ENCODE measurements at places on chromosomes 6 and 20.

GRCh38 chr20:61621035-61621730, 369.1 kb downstream of the CDH4 start:
- no peak for DNase-seq

DNA sequence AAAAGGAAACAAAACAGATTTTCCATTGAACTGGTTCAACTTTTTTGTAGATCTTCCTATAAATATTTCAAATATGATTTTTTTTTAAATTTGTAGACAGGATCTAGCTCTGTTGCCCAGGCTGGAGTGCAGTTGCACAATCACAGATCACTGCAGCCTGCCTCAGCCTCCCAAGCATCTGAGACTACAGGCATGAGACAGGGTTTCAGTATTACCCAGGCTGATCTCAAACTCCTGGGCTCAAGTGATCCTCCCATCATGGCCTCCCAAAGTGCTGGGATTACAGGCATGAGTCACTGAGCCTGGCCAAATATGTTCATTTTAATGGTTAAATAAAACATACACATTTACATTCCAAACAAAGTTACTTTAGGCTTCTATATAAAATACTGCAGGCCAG, 33.6 kb downstream of the SAMHD1 start:
- no peak for DNase-seq

GRCh38 chr20:8254911-8255582, 123.0 kb downstream of the PLCB1 start:
- no peak for DNase-seq

DNA sequence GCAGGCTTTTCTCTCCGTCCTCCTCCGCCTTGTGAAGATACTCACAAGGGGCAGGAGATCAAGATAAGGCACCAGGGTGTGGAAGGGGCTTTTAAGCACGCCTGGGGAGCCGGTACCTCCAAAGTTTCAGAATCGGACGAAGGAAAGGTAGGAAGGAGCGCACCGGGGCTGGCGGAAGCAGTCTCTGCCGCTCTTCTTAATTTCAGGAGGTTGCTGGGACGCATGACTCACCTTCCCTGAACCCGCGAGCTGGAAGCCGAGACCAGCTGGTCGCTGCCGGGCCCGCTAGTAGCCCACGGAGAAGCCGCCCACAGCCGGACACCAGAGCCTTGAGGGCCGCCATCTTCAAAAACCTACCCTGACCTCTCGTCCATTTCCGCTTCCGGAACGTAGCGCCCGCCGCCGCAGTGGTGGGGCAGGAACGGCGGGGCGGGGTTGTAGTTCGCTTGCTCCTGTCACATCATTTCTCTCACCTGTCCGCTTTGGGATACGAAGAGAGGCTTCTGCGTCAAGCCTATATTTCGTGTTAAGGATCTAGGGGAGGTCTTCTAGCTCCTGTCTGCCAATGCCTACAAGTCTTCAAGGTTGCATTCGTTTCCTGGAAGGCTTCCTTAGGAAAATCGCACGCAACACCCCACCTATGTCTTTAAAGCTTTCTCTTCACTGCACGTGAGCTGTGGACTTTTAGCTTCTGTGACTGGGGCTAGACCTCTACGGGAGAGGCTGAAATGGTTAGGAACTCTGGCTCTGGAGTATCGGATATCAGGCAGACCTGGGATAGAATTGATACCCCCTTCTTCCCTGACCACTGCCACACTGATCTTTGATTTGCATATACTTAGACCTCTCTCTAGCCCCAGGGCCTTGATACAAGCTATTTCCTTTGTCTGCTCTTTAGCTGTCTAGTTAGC, at the start of gene MRPS18A:
Gene MRPS18A, minus strand, starts transcription at position 355 of the 911 bp plus-strand sequence. Its CDS starts 12 bp downstream, at position 343.
- DNase-seq = no peak

DNA sequence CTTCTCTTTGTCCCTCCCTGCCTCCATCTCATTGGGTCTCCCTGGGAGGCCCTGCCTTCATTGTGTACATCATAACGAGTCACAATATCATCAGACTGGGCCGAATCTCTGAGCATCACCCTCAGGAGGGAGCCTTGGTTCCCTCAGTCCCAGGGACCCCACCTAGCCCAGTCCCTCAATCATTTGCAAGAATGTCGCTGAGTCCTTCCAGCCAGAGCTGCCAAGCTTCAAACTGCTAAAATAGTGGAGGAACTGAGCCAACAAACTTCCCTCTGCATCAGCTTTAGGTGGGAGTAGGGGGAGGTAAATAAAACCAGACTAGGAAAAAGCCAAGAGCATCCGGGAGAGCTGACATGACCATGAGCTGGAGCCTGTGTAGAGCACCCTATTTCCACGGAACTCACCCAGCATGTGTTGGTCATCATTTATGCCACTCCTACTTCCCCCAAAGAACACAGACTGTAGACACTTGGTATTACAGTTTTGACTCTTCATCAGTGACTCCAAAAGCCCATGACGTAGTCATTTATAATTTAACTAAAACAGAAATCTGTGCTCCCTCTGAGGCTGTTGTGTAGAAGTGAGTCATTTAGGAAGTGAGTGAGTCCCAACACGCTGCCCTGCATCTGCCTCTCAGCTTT, 28.8 kb upstream of the IL17A start:
- no peak for DNase-seq

DNA sequence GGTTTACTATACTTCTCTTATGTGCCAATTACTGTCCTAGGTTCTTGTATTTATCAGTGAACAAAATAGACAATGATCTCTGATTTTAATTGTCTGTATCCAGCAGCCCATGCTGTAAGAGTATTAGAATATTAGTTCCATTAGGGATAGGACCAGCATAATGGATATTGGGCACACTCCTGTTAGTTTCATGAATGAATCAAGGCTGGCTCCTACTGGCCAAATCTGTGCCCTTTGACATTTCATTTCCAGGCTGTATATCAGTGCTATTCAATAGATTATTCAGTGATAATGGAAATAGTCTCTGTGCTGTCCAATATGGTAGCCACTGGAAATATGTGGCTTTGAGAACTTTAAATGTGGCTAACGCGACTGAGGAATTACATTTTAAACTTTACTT, 1007.9 kb upstream of the FLRT3 start:
- DNase-seq = no peak

- no peak for DNase-seq
Measured at GRCh38 chr6:128754658-128755256, 128.2 kb upstream of the LAMA2 start.

GRCh38 chr6:151721146-151721545, 86.3 kb upstream of the ESR1 start:
- DNase-seq = no peak

DNA sequence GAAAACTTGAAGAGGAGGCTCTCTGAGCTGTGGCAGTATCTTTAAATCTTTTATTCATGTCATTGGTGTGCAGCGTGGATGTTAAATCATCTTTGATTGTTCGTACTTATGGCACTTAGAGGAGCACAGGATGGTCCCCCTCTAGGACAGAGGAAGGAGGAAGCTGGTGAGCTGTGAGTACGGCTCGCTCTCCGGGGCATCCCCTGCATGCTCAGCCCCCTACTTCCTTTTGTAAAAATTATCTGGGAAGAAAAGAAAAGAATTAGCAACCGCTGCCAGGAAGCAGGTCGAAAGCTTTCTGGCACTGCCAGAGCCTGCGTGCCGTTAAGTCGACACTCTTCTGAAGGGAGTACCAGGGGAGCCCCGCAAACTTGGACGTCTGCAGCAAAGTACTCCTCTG, 158.5 kb downstream of the SYNDIG1 start:
- no peak for DNase-seq

DNA sequence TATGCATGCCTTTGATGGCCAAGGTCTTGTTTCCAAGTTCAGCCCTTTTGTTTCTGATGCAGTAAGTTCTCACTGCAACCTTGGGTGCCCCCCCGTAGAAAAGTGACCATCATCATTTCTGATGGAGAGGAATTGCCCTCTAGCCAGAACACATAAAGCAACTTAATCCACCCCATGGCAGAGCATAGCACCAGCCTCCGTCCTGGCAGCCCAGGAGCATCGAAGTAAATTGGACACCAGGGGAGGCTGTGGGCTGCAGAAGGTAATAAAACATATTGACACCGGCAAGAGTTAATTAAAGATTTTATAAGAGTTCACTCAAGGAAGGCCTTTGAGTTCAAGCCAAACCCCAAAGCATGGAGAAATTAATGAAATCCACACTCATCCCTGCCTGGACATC, 39.2 kb upstream of the CST7 start:
- no peak for DNase-seq

- no peak for DNase-seq
Measured at GRCh38 chr6:106026748-106027715, 59.1 kb upstream of the PRDM1 start.

- no peak for DNase-seq
Measured at GRCh38 chr6:14673201-14673600, 555.6 kb downstream of the CD83 start.

- DNase-seq = no peak
Measured at GRCh38 chr20:21303872-21304586, 898 bp downstream of the XRN2 start.

DNA sequence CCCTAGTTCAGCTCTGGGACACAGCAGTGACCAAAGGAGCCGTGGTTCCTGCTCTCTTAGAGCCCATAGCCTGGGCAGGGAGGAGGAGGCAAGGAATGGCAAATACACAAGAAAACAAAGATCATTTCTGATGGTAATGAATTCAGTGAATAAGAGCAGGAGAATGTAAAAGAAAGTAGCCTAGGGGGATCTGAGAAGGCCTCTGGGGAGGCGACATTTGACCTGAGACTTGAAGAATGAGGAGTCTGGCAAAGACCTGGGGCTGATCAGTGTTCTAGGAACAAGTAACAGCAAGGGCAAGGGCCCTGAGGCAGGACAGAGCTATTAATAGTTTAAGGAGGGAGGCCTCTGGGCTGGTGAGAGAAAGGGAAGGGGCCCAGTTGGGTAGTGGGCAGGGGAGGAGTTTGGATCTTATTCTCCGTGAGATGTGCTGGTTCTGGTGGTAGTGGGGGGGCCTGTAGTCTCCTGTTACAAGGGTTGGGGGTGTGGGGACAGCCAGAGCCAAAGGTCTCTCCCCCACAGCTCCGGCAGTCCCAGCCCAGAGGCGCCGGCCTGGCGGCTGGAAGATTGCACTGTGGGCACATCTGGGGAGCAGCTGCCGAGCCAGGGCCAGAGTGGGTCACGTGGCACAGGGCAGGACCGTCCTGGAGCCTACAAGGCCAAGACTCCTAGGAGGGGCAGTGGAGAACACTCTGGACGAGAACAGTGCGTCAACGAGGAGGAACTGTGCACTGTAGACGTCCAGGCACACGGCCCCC, 9.3 kb upstream of the ID1 start:
- no peak for DNase-seq

- DNase-seq = no peak
Measured at GRCh38 chr20:23358563-23358906, 3.4 kb upstream of the GZF1 start.

DNA sequence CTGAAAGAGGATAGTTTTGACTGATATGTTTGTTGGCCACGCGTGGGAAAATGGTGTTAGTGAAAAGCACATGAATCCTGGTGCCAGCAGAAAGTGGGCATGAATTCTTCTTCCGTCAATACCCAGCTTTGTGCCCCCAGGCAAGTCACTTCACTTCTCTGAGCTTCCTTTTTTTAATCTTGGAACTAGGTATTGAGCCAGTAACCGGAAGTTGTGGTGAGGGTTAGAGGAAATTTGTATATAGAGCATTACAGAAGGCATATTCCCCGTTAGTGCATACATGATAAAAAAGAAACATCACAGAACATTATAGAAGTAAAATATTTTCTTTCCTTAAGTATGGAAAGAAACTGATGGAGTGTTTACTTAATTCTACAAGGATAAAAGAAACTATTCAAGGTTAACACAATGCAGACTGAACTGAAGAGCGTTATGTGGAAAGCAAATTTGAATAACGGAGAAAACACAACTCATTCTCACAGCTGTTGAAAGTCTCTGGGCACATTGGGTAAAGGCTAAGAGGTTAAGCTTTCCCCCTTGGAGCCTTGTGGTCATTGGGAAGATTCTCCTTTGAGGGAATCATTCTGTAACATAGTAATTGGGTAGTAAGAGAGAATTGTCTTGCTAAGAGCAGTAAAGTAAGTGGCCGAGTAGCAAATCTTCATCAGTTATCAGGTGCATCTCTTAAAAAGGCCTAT, 223.1 kb downstream of the BCAS1 start:
- DNase-seq = no peak

DNA sequence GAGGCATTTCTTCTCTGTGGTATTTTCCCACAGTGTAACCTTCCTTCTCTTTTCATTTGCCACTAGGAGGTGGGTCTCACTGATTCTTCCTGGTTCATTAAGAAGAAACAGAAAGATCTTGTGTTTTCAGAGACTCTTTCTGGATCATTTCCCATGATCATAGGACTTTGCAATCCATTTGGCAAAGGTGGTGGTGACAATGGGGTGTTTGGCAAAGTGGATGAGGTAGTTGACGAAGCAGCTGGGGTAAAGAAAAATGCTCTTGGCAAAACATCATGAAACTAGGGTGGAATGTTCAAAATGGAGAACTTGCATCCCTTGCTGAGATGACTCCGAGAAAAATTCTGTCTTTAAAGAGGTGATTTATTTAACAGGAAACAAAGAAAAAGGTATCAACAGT, 50.6 kb downstream of the TRAF3IP2 start:
- DNase-seq = no peak

- DNase-seq = no peak
Measured at GRCh38 chr6:92126088-92126487, 1293.3 kb downstream of the EPHA7 start.

GRCh38 chr20:33663161-33664084, 1.3 kb downstream of the C20orf144 start:
- DNase-seq = no peak

- no peak for DNase-seq
Measured at GRCh38 chr6:155328539-155329459, 14.5 kb upstream of the TFB1M start.

DNA sequence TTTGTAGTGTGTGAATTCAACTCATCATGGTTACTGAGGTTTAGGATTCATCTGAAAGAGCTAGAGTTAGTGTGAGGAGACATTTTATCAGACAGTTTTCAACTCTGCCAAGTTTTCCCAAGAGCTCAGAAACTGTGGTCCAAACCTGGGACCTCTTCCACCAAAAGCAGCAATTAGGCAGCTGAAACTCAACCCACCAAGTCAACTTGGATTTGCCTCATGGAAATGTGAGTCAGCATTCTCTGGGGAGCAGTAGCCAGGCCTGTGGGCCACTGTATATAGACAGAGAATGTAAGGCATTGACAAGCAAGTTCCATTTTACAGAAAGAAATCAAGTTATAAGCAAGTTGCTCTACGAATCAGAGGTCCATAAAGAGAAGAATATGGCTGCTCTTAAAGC, 178.8 kb upstream of the HDDC2 start:
- no peak for DNase-seq

DNA sequence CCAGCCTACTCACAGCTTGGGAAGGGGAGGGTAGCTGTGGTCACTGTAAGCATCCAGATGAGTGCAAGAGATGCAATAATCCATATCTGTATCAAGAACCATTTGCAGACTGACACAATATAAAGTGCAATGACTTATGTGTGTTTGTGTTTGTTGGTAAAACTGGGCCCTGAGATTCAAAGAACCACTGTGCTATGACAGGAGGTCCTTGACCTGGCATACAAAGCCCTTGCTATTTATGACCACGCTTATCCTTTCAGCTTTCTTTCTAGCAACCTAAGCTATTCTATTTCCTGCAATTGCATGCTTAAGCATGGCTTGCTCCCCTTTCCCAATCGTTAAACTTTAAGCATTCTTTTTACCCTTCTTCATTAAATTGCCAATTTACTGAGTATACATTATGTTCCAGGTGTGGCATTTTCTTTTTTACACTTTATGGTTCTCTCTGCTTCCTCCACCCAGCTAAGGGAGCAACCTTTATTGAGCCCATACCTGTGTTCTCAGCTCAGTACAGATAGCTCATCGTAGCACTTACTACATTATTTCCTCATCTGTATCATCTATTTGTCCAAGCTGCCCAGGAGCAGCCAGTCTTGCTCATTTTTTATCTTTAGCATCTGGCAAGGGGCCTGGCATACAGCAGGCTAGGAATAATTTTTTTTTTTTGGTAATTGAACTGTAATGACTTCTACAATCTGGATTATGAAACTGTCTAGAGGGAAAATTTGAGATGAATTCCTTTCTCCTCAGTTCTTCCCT, 3.5 kb downstream of the MCUR1 start:
- DNase-seq = no peak

All from Panc1 (cell line).